ENCODE measurements at places on chromosomes 4 and X. TPM values are rescaled to one million over a fixed set of nuclear protein-coding genes. Genes with fewer than 3 reads are reported as not detected.

DNA sequence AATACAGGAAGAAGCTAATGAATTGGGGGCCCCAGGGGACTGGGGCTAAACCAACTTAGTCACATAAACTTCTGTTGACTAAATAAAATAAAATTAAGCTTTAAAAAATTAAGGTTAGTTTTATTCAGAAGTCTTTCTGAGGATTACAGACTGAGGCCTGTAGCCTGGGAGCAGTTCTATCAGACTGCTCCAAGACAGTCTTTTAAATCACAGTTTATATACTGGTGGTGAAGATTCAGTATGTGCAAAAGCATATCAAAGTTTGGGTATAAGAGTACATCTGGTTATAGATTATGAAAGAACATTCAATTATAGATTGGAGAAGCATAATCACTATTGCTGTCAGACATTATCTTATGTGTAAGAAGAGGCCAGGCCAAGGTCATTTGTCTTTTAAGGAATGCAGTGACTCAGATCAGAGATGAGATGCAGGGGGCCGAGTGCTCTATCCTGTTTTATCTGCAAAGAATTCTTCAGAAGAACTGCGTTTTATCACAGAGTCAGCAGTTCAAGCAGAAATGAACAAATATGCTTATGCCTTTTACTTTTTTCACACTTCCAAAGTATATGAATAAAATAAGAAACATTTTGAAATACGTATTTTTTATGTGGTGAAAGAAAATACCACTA lies 109.4 kb downstream of the PDHA2 start:
- no peak for DNase-seq

DNA sequence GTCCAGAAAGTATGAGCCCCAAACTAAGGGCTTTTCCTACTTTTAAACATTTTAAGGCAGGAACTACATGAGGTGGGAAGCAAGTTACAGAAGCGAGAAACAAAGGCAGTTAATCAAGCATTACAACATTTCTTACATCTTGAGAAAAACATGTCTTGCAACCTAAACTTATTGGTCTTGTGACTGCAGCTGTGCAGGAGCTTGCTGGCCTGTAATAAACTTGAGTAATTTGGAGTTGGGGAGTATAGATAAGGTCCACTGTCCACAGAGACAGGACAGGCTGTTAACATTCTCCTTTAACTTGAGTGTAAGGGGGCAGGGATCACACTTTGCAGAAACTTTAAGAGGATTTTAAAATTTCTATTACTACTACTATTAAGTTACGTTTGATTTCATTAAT lies 2.7 kb upstream of the UGT8 start:
- no peak for DNase-seq

DNA sequence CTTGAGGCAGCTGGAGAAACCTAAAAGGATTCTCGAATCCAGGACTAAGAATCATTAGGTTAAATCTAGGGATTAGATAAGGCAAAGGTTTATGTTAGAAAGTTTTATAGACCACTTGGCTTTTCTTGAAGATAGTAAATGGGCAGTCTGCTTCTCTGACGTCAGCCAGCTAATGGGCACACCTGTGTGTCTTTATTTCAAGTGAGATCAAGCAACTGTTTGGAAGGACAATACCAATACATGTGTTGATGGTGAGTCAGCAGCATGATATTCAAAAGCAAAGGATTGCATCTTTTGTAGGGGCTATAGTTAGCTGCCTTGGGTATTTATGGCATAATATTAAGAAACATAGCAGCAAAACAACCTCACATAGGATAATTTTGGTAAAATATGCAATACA lies 46.5 kb upstream of the GRPR start:
- no peak for DNase-seq

DNA sequence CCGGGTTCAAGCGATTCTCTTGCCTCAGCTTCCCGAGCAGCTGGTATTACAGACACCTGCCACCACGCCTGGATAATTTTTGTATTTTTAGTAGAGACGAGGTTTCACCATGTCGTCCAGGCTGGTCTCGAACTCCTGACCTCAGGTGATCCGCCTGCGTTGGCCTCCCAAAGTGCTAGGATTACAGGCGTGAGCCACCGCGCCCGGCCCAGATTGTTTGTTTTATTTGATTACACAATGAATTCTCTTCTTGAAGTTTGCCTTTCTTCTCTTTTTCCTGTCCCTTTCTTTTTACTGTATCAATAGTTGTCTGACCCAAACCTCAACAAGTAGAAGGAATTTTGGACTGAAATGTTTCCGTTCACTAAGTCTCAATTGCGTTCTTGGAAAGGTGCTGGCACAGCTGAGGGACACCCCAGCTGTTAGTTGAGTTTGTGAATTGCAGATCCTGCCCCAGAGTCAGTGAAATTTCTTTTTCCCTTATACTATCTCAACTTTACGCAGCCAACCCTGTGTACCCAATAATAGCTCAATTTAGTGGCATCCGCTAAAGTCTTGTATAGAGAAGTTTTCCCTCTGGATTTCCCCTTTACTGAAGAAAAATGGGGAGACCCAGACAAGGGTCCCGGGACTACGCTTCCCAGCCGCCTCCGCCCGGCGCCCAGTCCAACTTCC lies 639 bp upstream of the MTM1 start:
- no peak for DNase-seq

- DNase-seq, result no peak
Measured at GRCh38 chrX:55161581-55161980, 58.6 kb upstream of the PAGE5 start.

- DNase-seq, result no peak
Measured at GRCh38 chrX:71160475-71160874, 15.8 kb downstream of the NLGN3 start.

DNA sequence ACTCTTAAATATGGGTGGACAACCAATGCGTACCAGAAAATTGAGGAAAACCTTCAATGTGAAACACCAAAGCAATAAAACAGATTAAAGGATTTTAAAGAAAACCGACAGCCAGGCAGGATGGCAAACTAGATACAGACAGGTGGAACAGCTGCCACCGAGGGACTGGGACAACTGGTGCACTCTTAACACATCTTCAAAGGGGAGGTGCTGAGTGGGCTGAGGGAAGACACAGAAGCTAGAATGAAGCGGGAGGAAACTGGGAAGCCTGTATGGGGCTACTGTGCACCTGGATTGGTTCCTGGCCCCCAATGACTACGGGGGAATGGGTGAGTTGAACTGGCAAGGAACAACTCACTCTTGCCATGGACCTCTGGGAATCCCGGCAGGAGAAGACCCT lies 20.7 kb downstream of the ZNF280C start:
- no peak for DNase-seq

GRCh38 chr4:2462992-2463762 lies 5.7 kb upstream of the RNF4 start:
- no peak for DNase-seq

The PF4V1 gene
- not detected for total RNA-seq
